Stimulated activated CD8-positive, alpha-beta memory T cell treated with anti-CD3 and anti-CD28 coated beads, Interleukin-7, amount 100 ng/mL, for 48 hours (primary cell): ENCODE measurements at places on chromosomes 2 and 18.

DNA sequence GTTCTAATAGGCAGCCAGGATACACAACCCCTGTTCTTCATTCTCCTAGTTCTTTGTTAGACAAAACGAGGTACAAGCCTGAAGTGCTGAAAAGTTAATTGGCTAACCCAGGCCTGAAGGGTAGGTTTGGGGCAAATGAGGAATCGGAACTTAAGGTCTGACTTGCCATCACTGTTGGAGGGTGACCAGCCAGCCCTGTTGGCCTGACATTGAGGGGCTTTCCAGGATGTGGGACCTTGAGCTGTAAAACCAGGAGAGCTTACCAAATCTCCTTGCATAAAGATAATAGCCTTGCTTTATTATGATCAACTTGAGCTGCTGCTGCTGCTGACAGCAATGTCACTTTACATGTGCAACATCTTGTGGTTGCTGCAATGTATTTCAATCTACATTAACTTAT is 256.0 kb downstream of the VAPA start:
- DNase-seq = no peak

GRCh38 chr2:148350199-148350598 is 294.4 kb upstream of the EPC2 start:
- DNase-seq = no peak

DNA sequence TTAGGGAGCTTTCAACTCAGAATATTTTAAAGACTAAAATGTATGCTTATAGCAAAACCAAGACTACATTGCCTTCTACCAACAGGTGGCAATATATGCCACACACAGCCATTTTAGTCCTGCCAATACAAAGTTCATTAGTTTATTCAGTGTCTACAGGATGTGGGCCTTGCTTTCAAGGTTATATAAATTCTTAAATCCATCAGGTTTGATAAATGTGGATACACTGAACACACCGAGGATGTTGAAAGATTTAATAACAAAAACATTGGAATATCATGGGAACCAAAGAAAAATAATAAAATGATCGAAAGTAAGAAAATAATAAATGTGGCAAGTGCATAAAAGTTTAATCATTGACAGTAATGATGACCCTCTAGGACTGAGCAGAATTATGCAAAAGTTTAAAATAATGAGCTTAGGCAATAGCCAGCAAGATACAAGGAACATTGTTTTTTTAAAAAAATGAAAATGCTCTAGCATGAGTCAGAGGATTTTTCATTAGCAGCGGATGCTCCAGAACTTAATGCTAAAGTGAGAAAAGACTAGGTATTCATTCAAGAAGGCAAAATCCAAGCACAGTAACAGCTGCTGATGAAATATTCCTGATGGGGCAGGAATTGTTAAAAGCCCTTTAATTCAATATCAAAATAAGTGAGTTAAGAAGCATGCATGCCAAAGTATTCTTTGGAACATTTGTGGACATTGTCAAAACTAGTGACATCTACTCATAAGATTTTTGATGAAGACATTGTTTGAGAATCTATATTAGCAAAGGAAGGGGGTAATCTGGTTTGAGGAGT is 14.2 kb downstream of the SCN9A start:
- no peak for DNase-seq

GRCh38 chr2:47569658-47570475 is 166.9 kb downstream of the MSH2 start:
- no peak for DNase-seq

GRCh38 chr2:103230796-103231195 is 469.0 kb downstream of the TMEM182 start:
- no peak for DNase-seq

- no peak for DNase-seq
These were observed 66.7 kb upstream of the CYP1B1 start for GRCh38 chr2:38142627-38143026.

GRCh38 chr2:46461709-46462171 is 17.6 kb upstream of the TMEM247 start:
- no peak for DNase-seq

- DNase-seq = no peak
These were observed 157.1 kb downstream of the RIT2 start for GRCh38 chr18:42958353-42958752.

DNA sequence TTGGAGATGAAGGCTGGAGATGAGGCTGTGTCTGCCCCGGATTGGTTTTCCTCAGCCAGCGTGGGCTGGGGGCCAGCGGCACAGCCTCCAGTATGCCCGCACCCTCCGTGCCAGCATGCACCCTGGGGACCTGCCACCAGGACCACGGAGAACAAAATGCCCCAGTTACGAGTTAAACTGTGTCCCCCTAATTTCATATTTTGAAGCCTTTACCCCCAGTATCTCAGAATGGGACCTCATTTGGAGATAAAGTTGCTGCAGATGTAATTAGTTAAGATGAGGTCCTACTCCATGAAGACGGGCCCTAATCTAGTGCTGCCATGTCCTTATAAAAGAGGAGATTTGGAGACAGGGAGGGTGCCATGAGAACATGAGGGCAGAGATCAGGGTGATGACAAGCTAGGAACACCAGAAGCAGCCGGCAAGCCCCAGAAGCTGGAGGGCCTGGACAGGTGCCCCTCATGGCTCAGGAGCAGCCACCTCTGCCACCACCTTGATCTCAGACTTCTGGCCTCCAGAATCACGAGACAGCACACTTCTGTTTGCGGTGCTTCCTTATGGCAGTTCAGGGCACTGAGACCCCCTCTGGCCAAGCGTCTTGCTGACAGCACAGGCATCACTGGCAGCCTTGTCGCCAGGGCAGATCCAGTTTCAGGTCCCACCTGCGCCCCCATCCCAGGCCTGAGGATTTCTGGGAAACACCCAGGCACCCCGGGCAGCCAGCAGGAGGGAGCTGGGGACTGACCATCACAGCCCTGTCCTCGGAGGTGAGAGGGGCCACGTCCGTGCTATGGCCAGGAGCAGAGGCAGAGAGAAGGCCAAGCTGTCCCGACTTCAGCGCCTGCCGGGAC is 29.4 kb downstream of the KIF1A start:
- DNase-seq = no peak

- no peak for DNase-seq
These were observed 5.5 kb upstream of the GPR75 start for GRCh38 chr2:53865264-53865663.

DNA sequence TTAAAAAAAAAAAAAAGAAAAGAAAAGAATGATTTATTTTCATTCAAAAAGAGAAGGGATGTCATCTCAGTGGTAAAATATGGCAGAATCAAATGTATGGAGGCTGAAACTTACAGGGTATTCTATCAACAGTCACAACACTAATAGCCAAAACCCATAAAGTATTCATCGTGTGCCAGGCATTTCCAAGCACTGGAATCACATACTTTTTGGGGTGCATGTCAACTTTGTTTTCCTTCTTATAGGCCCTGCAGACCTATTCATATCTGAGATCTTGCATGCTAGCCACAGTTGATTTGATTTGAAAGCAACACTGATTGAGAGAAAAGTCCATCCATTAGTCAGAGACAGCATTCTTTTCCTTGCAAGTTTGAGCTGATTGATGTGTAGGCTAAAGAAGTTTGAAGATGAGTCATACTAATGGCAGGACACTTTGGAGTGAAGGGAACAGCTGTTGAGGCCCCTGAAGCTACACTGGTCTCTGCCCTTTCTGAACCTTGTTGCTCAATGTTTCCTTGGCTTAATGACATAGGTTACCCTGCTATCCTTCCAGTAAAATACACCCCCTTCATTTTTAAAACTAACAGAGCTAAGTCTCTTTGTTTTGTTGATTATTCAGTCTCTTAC is 22.0 kb downstream of the KATNAL2 start:
- DNase-seq = no peak

DNA sequence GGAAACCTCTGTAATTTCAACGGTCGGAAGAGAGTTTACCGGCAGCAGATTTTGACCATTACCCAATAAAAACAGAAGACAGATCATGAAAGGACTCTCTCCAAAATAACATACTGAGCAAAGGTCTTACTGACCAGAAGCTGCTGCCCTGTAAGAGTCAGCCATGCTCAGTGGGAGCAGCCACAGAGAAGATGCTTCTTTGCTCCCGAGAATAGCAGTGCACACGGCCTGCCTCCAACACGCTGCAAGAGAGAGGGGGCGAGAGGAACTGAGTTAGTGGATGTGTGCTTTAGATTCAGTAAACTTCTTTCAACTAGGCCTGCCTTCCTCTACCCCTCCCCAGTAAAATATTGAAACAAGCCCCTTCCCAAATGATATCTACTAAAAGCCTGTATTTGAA is 103.7 kb downstream of the NCK2 start:
- no peak for DNase-seq

- DNase-seq = no peak
These were observed 146.9 kb upstream of the POU3F3 start for GRCh38 chr2:104707056-104707455.

DNA sequence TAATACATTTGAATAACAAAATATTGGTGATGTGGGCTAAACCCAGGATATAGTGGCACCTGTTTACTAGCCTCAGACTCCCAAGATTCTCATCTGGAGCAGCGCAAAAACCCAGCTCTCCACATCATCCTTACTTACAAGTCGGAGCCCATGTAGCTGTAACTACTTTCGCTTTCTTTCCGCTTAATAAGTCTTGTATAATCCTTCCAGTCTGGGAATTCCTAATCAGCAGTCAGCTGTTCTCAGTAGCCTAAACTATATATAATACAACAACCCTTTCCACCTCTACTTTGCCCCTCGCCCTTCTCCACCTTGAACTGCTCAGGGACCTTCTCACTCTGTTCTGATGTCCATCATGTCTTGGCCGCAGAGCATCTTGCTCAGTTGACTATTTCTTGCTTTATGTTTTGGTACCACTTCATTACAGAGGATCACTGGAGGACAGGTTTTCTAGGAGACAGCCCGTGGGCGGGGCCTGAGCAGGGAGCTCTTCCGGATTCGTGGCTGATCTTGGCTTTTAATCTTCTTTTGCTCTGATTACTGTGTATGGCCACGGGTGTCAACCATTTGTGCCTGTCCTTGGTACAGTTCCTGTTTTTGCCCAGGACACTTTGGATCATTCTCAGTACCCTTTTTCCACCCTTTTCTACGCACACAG is 119.9 kb upstream of the SERTAD2 start:
- DNase-seq = no peak

DNA sequence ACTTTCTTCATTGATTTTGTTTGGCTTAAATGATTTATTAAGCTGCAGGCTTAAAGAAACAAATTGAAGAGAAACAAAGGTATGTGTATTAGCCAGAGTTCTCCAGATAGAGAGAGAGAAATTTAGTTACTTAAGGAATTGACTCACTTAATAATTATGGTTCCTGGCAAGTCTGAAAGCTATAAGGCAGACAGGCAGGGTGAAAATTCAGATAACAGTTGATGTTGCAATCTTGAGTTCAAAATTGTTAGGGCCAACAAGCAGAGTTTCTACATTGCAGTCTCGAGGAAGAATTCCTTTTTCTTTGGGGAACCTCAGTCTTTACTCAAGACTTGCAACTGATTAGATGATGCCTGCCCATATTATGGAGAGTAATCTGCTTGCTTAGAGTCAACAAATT is 593.5 kb downstream of the ADCYAP1 start:
- no peak for DNase-seq

GRCh38 chr2:11370377-11371091 is 26.1 kb upstream of the ROCK2 start:
- no peak for DNase-seq

DNA sequence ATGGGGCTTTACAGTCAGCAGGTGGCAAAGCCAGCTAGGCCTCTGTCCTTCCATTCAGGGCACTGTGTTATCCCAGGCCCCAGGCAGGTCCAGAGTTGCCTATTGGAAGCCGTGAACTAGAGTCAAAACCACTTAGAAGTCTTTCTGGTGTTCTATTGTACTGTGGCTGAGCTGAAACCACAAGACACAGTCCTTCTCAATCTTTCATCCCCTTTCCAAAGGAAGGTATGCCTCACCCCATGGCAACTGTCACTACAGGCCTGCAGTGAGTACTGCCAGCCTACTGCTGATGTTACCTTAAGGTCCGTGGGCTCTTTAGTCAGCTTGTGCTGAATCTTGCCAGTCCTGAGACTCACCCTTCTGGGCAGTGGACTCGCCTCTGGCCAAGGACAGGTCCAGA is 181.6 kb downstream of the GULP1 start:
- DNase-seq = no peak

GRCh38 chr2:230987137-230988020 is 8.5 kb upstream of the SPATA3 start:
- peak; percentile 56 for DNase-seq

DNA sequence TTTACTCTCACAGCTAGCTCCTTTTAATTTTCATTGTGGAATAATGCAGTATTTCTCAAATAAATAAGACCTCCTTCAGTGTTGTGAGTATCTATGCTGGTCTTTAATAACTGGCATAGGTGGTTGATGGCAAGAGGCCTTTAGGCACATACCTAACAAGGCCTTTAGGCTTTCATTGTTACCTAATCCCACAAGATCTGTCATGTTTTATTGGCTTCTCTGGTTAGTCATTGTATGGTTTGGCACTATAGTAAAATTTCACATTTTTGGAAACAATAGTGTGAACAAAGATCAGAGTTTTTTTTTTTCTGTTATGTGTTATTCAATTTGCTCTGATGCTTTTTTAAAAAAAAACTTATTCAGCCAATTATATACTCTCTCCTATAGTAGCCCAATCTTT is 89.8 kb upstream of the NEUROD1 start:
- no peak for DNase-seq

DNA sequence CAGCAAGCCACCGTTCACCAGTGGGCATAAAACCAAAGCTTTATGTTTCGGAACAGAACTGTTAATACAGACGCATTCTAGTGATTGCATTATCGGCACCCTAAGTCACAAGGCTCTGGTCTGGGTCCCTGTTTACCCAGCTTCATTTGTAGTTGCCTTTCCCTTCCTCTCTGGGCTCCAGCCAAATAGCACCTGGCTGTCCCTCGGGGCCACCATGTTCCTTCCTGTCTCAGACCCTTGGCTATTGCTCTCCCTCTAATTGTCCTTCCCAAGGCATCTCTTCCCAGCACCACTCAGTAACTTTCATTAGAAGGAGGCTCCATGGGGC is 75.3 kb downstream of the SDC1 start:
- no peak for DNase-seq

DNA sequence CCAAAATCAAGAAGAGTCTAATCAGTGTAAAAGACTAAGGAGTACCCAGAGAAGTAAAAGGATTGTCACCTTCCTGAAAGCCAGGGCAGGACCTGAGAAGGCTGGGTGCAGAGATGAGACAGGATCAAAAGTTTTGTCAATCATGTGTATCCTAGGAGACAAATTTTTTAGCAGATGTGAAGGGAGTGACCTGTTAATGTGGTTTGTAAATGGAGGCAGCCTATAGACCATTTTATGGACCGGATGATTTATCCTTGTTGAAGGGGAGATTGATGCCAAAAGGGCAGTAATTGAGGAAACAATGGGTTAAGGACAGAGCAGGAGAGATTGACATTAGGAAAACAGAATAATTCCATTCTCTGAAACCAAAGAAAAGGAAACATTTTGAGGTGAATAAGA is 813 bp downstream of the NDC80 start:
- DNase-seq = no peak

GRCh38 chr2:156177654-156178053 is 154.9 kb downstream of the NR4A2 start:
- no peak for DNase-seq

GRCh38 chr2:70126413-70126812 is 39.1 kb downstream of the PCBP1 start:
- DNase-seq = no peak
